ENCODE measurements at places on chromosomes 13 and 19.

- H3K4me3 ChIP-seq, result peak overlapping the region; percentile 69
- H3K27me3 ChIP-seq, result peaks cover 78% of the 10 kb centered on the region
- peaks cover 8% of the 10 kb centered on the region for H3K36me3 ChIP-seq
- H3K4me1 ChIP-seq, result no peaks in the 10 kb centered on the region
These were observed 31.4 kb upstream of the MPHOSPH8 start for GRCh38 chr13:19601749-19602725.

DNA sequence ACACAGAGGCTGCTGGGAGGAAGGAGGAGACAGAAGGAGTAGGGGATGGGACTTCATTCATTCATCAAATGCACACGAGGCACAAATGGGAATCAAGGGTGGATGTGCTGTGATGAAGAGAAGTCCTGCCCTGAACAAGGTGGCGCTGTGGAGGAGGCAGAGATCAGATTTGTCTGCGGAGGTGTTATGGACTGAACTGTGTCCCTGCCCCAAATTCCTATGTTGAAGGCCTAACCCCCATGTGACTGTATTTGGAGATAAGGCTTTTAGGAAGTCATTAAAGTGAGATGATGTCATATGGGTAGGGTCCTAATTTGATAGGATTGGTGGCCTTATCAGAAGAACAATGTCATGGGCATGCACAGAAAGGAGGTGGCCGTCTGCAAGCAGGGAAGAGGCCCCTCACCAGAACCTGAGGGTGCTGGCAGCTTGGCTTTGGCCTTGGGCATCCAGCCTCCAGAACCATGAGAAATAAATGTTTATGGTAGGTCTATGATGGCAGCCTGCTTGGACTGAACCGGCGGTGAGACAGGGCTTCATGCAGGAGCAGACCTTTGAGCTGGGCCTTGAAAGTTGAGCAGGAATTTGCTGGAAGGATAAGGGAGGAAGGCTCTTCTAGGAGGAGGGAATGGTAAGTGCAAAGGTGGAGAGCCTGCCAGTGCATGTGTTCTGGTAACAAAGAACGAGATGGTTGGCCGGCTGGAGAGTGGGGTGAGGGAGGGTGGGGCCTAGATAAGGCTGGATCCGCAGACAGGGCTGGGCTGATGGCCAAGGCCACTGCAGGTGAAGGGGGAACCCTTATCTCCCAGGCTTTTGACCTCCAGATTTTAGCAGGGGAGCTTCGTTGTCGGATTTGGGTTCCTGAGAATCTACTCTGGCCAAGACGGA is 2.7 kb upstream of the CEBPA start:
- H3K4me1 ChIP-seq, result no peaks in the 10 kb centered on the region
- no peak overlapping the region for H3K27ac ChIP-seq
- H3K27me3 ChIP-seq, result peaks cover 43% of the 10 kb centered on the region
- ATAC-seq, result no peak

DNA sequence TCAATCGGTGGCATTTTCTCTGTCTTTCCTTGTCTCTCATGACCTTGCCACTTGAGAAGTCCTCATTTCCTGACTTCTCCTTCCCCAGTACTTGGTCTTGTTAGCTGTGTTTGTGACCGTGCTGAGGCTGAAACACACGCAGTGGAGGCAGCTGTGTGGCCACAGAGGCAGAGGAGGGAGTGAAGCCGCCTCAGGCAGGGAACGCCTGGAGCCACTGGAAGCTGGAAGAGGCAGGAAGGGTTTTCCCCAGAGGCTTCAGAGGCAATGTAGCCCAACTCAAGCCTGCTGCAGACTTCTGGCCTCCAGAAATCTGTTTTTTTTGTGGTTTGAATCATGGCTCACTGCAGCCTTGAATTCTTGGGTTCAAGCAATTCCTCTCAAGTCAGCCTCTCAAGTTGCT is 29.2 kb upstream of the ARGLU1 start:
- no peaks in the 10 kb centered on the region for H3K36me3 ChIP-seq
- no peak overlapping the region for H3K4me3 ChIP-seq
- no peak overlapping the region for H3K27ac ChIP-seq
- H3K4me1 ChIP-seq, result no peaks in the 10 kb centered on the region

GRCh38 chr13:113754691-113755090 is 4.3 kb upstream of the TMEM255B start:
- no peak overlapping the region for H3K27ac ChIP-seq
- no peaks in the 10 kb centered on the region for H3K36me3 ChIP-seq
- H3K4me3 ChIP-seq, result no peak overlapping the region
- H3K27me3 ChIP-seq, result peaks cover 6% of the 10 kb centered on the region
- H3K4me1 ChIP-seq, result peaks cover 12% of the 10 kb centered on the region

DNA sequence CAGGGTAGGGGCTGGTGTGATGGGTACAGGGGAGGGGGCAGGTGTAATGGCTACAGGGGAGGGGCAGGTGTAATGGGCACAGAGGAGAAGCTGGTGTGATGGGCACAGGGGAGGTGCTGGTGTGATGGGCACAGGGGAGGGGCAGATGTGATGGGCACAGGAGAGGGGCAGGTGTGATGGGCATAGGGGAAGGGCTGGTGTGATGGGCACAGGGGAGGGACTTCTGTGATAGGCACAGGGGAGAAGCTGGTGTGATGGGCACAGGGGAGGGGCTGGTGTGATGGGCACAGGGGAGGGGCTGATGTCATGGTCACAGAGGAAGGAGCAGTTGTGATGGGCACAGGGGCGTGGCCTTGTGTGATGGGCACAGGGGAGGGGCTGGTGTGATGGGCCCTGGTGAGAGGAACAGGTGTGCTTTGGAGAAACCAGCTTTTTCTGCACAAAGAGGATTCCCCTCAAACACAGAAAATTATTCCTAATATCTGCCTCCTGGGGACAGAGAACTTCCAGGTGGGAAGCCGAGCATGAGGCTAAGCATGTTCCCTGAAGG is 38.6 kb upstream of the POP4 start:
- H3K36me3 ChIP-seq, result no peaks in the 10 kb centered on the region
- no peak overlapping the region for H3K27ac ChIP-seq
- H3K4me1 ChIP-seq, result no peaks in the 10 kb centered on the region
- no peak for ATAC-seq
- peaks cover 79% of the 10 kb centered on the region for H3K27me3 ChIP-seq

DNA sequence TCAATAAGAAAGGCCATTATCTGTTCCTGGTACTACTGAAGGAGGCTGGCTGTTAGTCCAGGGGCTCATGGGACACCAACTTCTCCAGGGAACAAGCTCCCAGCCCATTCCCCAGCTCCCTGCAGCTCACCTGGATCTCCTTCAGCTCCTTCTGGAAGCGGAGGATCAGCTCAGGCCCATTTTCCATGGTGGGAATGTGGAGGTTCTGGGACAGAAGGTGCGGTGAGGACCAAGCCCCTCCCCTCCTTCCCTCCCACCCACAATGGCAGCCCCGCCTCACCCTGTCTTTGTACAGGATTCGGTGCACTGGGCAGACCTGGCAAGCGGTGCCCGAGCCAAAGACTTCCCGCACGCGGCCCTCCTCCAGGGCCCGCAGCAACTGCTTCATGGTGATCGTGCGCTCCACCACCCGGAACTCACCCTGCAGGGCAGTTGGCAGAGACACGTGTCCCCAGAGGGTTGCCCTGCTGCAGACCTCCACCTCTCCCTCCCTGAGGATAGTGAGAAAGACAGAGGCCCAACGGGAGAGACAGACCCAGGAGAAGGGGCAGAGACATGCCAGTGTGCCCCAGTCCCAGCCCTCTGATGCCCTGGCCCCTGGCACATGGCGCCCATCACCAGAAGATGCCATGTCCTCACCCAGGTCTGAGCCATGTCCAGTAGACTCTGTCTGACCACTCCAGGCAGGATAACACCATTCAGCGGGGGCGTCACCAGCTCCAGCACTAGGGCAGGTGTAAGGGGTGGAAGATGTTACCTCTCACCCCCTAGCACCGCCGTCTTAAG is 14.3 kb downstream of the BCAT2 start:
- no peak overlapping the region for H3K4me3 ChIP-seq
- H3K27me3 ChIP-seq, result no peaks in the 10 kb centered on the region
- H3K4me1 ChIP-seq, result peaks cover 20% of the 10 kb centered on the region
- H3K36me3 ChIP-seq, result no peaks in the 10 kb centered on the region

Measured in stimulated activated memory B cell treated with anti-CD40 and anti-IgM and Interleukin-4, amounts not matched to agents 10 μg/mL and 1 μg/mL and 100 μg/mL, for 72 hours (primary cell).